Brain pericyte (primary cell): ENCODE measurements at places on chromosomes 6 and 20.

DNA sequence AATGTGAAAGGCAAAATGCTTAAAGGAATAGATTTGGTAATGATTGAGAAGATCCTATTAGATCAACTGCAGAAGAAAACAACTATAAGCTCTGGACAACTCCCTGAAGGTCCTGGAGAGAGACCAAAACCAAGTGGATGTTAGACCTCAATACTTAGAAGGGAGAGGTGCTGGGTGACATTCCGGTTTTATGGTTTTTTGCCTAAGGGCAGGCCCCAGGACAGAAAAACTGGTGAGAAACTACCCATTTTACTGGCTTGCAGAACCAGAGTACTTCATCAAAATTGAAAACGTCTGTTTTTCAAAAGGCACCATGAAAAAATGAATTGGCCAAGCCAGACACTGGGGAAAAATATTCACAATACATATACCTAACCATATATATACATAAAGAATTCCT lies 26.3 kb downstream of the SAMHD1 start:
- DNase-seq: no peak

GRCh38 chr6:38279423-38279822 lies 360.3 kb downstream of the BTBD9 start:
- DNase-seq: no peak

- DNase-seq: no peak
These were observed 209.9 kb downstream of the ALDH8A1 start for GRCh38 chr6:134740027-134740373.

DNA sequence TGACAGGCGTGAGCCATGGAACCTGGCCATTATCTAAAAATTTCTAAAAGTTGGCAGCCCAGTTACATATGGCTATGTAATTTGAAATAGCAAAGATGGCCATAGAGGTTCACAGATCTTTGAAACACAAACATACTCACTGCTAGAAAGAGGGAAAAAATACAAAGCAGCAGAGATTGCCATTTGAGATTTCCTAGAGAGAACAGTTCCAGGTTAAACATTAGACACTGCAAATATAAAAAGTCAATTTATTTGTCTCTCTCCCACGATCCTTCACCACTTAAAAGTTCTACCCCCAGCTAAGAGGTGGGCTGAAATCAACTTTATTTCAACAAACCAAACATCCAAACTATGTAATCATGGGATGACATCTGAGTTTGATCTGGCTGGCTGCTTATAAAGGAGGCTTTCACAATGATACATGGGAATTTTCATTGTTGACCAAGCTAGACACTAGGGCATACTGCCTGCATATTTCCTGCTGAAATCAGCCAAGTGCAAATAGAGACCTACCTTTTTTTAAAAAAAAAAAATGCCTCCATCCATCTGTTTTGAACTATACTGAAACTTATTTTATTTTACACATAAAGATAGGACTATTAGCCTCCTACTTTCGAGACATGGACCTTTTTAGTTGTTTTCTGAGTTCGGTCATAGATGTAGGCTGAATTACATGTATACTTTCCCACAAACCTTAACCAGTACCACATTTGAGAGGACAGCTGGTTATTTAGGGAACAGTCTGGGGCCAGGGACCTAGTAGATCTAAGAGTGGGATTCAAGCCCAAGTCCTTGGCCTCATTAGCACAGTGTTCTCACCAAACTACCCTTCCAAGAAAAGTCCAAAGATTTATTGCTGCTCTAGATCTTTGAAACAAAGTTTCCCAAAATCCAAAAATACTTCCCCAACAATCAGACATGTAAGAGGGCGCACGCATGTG lies 16.6 kb downstream of the DCDC2 start:
- no peak for DNase-seq

GRCh38 chr6:158764926-158765325 lies 54.2 kb downstream of the EZR start:
- DNase-seq: no peak

- DNase-seq: no peak
These were observed 65.2 kb downstream of the PPP1R14C start for GRCh38 chr6:150207931-150208570.
